ENCODE measurements at places on chromosomes 5 and 9.

- peak; percentile 76 for DNase-seq
Measured at GRCh38 chr5:116032094-116032517, at the start of gene ARL14EPL. ARL14EPL (plus strand) TSS chr5:116032472; CDS start chr5:116051466, 18,994 bp downstream.

- DNase-seq: no peak
Measured at GRCh38 chr9:4550777-4551484, 60.7 kb downstream of the SLC1A1 start.

- peak; percentile 68 for DNase-seq
Measured at GRCh38 chr5:80481019-80481893, 6.6 kb upstream of the FAM151B start.

- DNase-seq: peak; percentile 25
Measured at GRCh38 chr5:173762930-173763329, 125.2 kb upstream of the CPEB4 start.

DNA sequence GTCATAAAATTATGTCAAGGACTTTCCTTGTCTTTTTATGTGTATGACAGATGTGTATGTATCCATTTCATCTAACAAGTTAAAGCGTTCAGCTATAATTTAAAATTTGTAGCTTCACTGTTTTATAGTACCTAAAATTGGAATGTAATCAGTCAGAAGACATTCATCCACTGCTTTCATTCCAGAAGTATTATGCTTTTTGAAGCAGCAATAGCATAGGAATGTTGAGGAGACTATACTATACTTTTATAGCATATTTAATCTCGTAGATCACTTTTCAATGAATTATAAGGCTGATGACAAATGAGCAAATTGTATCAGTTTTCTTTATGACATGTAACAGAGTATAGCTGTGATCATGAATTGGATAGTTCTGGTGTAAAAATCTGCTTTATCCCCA lies 6.9 kb downstream of the PCDHGA12 start:
- no peak for DNase-seq

GRCh38 chr5:138461343-138462125 lies 3.7 kb upstream of the EGR1 start:
- DNase-seq: peak; percentile 82

DNA sequence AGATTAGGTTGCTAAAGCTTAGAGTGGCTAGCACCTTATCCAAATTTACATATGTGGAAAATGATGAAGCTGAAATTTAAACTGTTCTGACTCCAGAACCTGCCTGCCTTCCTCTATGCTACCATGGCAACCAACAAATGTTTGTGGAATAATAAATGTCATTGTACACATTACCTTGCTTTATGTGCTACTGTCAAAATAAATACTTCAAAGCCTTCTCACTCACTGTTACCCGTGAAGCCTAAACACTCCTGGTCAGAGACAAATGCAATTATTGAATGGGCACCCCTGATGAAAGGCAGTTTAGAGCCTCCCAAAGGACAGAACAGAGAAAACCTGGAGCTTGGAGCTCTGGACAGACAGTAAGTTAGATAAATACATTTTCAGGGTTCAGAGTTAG lies 158.6 kb downstream of the FAM114A2 start:
- no peak for DNase-seq

- no peak for DNase-seq
Measured at GRCh38 chr9:134320868-134321471, 5.3 kb upstream of the RXRA start.

DNA sequence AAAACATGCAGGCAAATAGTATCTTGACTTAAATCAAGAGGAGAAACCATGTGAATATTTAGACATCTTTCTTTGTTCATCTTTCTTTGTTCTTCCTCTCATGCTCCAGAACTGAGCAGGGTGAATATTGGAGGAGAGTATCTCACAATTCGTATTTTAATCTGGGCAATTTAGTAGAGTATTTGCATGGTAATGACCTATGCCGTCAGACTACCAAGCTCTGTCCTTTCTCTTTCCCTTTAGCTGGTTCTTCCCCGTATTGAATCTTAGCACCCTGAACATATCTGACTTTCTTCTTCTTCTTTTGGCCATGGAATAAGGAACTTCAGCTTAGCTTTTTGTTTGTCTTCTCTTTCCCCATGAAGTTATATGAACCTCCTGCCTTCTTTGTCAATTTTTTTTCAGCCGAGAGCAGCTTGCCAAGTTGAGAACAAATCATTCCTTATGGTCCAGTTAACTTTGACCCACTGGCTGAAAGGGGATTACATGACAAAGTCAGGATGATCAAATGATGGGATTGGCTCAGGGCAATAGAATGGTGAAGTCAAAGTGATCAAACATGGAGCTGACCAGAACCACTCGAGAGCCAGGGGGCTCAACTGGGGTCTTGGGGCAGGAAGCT lies 95.8 kb downstream of the DAPK1 start:
- DNase-seq: peak; percentile 68
